ENCODE measurements at places on chromosomes 5 and 9.

- no peak for DNase-seq
Observed at GRCh38 chr5:133909603-133910002, 58.8 kb downstream of the C5orf15 start.

DNA sequence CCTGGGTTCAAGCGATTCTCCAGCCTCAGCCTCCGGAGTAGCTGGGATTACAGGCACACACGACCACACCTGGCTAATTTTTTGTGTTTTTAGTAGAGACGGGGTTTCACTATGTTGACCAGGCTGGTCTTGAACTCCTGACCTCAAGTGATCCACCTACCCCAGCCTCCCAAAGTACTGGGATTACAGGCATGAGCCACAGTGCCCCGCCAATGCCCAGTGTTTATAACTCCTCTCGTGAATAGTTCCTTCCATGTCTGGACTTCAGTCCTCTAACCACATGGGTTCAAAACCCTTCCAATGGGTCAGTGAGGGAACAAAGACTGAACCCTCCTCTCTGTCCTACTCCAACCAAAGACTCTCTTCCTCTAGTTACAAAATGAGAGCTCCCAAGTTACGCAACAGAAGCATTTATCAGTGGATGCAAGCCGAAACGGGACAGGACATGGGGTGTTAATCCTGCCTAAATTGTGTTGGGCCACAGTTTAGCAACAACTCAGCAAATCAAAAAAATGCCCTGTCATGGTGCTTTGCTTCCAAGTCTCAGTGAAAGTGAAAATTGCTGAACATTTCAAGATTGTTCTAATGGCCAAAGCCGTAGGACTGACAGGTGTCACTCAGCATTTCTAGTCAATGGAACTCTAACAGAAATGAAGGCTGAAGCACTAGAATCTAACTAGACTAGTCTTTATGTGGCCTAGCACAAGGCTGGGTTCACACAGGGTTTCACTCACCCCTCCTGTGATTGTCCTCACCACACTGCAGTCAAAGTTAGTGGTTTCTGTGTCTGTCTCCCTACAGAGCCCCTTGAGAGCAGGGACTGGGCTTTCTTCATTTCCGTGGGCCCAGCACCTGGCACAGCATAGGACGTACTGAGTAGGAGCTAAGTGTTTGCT lies 3.2 kb upstream of the TMEM245 start:
- peak; percentile 25 for DNase-seq

DNA sequence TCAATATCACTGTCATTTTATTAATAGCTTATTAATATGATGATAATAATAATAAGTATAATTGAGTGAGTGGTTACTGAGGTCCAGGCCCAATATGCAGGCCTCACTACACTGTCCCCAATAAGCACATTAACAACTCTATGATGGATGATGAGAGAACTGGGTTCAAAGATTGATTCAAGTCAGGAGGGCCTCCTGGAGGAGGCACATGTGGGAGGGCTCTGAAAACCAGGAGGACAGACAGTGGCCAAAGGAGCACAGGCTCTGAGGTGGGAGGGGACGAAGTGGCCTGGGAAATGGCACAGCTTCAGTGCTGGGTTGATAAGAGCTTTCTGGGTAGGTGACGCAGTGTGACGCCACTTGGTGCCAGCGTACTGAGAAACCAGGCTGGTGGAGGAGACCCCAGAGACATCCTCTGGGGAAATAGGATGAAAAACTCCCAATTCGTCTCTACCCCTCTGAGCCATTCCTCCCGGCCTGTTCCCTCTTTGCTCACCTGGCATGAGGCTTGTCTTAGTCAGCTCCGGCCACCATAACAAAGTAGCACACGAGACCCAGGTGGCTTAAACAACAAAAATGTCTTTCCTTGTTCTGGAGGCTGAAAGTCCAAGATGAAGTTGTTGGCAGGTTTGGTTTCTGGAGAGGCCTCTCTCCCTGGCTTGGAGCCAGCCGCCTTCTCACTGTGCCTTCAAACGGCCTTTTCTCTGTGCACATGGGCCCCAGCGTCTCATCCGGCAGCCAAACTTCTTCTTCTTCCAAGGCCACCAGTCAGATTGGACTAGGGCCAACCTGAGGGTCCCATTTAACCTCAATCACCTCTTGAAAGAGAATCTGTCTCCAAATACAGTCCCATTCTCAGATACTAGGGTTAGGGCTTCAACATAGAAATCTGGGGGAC lies 31.6 kb downstream of the NTNG2 start:
- no peak for DNase-seq

GRCh38 chr5:52867809-52868208 lies 80.1 kb downstream of the ITGA1 start:
- no peak for DNase-seq

- no peak for DNase-seq
Observed at GRCh38 chr5:127967983-127968592, 115.5 kb upstream of the SLC12A2 start.

DNA sequence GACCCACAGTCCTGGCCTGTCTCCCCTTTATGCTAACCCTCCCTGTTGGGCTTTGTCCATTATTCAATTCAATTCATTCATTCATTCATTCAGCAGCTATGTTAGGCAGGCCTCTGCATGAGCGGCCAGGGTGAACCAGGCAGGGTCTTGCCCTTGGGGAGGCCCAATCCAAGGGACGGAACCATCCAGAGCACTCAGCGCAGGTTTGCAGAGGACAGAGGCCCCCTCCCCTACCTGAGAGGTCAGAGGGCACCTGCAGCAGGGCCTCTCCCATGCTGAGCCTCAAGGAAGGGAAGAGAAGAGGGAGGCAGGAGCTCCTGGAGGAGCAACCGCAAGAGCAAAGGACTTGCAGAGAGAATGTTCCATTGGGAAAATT lies 61.4 kb downstream of the C9orf50 start:
- DNase-seq: no peak

DNA sequence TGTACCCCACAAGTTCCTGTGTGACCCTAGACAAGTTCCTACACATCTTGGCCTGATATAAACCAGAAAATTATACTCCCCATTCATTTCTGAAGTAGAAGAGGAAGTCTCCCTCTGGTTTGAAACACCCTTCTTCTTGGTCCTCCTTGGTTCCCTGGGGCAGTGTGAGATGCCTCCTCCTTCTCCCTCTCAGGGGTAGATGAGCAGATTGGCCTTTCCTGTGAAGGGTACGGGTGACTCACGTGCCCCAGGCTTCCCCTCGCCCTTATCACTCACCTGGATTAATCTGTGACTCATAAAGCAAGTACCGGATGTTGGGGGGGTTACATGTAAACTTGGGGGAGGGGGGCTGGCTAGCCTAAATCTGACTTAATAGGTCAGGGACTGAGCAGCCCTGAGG lies 11.1 kb upstream of the AQP3 start:
- peak; percentile 61 for DNase-seq

GRCh38 chr5:95801961-95802360 lies 20.6 kb downstream of the GLRX start:
- DNase-seq: no peak

- DNase-seq: no peak
Observed at GRCh38 chr9:135751501-135751900, 49.5 kb downstream of the KCNT1 start.
